ENCODE measurements at places on chromosomes 13 and 19. TPM values are rescaled to one million over a fixed set of nuclear protein-coding genes. Genes with fewer than 3 reads are reported as not detected.

Gene CYP4F2
- not detected for total RNA-seq

Gene ZNF20
- 7.5 TPM for total RNA-seq

Gene TMEM59L
- total RNA-seq: not detected

Gene LAIR1
- total RNA-seq: not detected

Gene CXCL17
- not detected for total RNA-seq

Gene CEACAM3
- not detected for total RNA-seq

Gene NPAS1
- 0.11 TPM for total RNA-seq

Gene KIR3DL2
- not detected for total RNA-seq

Gene IFI30
- 22.0 TPM for total RNA-seq

Gene NANOS3
- total RNA-seq: 1.3 TPM

Gene PRSS57
- total RNA-seq: not detected

Gene ZIC5
- not detected for total RNA-seq

Gene LRP3
- 10.8 TPM for total RNA-seq

Gene TNFAIP8L1
- 2.4 TPM for total RNA-seq

Gene ZNF285
- total RNA-seq: 1.3 TPM

Gene C1QTNF9
- total RNA-seq: not detected

Gene ATP11A
- 40.5 TPM for total RNA-seq

Gene TSSK6
- total RNA-seq: 1.1 TPM

Gene ZNF30
- 1.6 TPM for total RNA-seq

Gene BST2
- not detected for total RNA-seq

Gene C19orf33
- total RNA-seq: 137 TPM

Gene NALCN
- total RNA-seq: 18.4 TPM

Gene KASH5
- total RNA-seq: not detected

Gene TMC4
- total RNA-seq: 5.5 TPM

Gene PPP1R12C
- total RNA-seq: 55.2 TPM

Gene C19orf47
- 14.5 TPM for total RNA-seq

Gene PTGIR
- total RNA-seq: 0.22 TPM

Gene AMH
- total RNA-seq: 2.0 TPM

Gene CRX
- not detected for total RNA-seq
